ENCODE measurements at places on chromosomes 11 and 22.

GRCh38 chr22:27995801-27996528 lies 76.9 kb upstream of the PITPNB start:
- DNase-seq: no peak

GRCh38 chr11:22510741-22511140 lies 114.9 kb downstream of the FANCF start:
- DNase-seq: no peak

DNA sequence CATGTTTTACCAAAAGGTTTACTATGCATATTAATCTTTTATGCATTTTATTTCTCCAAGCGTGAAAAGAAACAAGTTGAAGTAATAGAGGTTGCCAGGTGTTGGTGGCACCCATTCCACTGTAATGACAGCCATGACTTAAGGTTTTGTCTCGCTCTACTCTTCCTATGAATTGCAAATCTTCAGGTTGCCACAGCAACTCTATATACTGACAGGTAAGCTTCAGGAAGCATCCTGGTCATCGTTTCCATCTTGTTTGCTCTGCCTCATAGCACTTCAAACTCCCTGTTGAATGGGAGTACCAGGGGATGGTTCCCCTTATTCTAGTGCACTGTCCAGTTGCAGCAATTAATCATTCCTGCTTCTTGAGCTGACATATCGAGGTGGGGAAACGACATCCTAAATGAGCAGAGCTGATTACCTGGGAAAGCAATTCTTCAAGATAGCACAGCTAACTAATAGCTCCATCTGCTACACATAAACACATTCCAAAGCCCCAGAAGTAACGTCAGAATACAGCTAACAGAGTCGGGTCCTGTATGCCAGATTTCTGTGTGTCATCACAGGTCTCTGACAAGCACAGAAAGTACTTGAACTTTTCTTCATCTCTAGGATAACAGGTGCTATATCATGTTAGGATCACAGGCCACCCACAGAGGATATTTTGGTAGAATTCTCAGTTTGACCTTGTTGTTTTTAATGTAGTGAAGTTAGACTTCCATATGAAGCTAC lies 80.3 kb downstream of the CADM1 start:
- DNase-seq: no peak

- no peak for DNase-seq
These were observed 195.0 kb upstream of the NECTIN1 start for GRCh38 chr11:119924017-119924416.

- DNase-seq: no peak
These were observed 205.9 kb downstream of the ST3GAL4 start for GRCh38 chr11:126561327-126561893.

DNA sequence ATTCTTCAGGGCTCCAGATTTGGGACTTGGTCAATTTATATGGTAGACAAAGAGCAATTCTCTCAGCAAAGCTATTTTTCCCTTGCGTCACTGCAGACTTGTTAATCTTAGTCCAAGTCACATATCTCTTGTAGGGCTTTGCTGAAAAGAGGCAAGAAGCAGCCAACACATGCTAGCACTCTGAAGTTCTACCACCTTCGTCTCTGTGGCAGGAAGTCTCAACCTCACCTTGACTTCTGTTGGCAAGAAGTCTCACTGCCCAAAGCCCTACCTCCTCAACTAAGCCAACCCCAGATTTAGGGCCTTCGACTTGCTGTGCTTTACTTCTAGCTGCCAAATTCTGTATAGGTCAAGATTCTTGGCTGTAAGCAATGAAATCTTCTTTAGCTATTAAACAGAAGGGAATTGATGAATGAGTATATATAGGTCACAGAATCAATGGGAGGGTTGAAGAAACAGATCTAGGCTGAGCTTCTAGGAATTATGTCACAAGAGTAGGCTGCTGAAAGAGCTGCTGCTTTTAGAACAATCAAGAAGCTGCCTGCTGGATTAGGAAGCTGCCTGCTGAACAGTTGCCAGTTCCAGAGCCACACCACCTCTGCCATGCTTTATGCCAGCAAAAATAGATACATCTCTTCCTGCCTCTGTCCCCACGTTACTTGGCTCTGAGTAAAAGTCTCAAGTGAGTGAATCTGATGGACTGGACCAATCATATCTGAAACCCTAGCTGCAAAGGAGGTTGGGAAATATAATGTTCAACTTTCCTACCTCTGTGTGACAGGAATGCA lies 17.6 kb upstream of the NCR3LG1 start:
- DNase-seq: no peak

DNA sequence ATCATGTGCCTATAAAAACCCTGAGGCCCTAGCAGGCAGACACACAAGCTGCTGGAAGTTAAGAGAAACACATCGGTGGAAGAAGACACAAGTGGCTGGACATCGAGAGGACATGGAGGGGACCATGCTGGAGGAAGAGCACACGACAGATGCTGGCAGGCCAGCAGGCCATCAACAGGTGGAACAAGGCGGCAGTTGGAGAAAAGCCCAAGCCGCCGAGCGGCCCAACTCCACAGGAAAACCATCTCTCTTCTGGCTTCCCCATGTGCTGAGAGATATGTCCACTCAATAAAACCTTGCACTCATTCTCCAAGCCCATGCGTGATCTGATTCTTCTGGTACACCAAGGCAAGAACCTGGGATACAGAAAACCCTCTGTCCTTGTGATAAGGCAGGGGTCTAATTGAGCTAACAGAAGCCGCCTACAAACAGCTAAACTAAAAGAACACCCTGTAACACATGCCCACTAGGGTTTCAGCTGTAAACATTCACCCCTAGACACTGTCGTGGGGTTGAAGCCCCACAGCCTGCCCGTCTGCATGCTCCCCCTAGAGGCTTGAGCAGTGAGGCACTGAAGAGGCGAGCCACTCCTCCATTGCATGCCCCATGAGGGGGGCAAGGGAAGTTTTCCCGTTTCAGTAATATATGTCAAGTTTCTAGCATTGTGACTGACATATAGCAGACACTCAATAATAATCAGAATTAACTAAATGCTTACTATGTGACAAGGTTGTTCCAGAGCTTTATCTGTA lies 39.0 kb upstream of the MMP20 start:
- DNase-seq: no peak

DNA sequence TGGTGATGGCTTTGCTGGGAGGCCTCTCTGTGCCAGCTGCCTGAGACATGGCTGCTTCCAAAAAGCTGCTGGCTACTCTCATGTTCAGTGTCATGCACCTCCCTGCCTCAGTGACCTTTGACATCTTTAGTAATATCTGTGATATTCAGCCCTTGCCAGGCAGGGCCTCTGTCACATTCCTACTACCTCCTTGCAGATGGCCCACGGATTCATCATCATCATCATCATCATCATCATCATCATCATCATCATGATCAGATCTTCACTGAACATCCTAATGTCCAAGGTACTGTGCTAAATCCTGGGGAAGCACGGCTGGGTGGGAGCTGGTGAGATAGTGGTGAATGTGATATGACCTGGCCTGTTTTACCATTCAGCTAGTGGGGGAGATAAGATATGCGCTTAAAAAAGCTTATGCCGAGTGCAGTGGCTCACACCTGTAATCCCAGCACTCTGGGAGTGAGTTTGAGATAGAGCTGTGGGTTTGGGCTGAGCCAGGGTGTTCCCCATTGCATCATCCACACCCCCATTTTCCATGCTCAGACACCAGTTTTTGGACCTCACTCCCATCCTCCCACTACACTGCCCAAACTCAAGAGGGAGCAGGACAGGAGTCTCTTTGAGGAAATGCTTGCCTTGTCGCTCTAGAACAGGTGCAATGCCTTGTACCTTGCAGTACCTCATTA lies 17.1 kb upstream of the TMPRSS13 start:
- no peak for DNase-seq

GRCh38 chr22:38353142-38353629 lies 36.0 kb upstream of the CSNK1E start:
- no peak for DNase-seq

- no peak for DNase-seq
These were observed at the start of gene CRYBB1 for GRCh38 chr22:26617271-26618199. TSS of gene CRYBB1 (minus strand) at chr22:26618027. CDS start at chr22:26616319, 1,708 bp downstream.

DNA sequence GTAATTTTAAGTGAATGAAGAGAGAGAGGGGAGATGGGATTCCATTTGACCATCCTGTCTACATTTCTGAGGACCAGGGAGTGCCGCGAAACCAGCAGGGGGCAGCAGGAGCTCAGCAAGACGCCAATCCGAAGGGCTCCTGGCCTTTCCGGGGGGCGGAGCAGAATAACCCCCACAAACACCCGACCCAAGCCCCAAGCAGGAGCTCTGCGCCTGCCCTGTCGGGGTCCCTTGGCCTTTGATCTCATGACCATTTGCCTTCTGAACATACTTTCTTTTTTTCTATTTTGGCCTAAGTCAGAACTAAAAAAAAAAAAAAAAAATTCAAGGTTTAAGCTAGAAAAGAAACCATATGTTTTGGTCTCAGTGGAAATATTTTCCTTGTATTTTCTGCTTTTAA lies 21.9 kb upstream of the SCN2B start:
- DNase-seq: no peak

GRCh38 chr11:85076535-85077330 lies 550.4 kb downstream of the DLG2 start:
- DNase-seq: no peak

- no peak for DNase-seq
These were observed 7.4 kb upstream of the ACRV1 start for GRCh38 chr11:125688066-125688465.

DNA sequence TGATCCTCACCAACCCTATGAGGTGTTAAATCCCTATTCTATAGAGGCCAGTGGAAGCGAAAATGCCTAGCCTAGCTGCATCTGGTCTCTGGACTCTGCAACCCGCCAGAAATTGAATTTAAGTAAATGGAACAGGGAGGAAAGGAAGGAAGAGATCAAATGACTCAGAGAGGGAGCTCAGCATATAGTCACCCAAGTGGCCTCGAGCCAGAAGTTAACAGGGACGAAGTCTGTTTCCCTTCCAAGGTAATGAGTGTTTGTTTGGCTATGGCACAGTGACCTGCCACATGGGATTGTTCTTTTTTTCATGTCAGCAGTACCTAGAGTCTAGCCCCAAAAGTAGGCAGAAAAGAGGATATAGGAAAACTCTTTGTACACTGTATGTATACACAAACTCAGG lies 66.3 kb downstream of the PAK1 start:
- peak; percentile 82 for DNase-seq

DNA sequence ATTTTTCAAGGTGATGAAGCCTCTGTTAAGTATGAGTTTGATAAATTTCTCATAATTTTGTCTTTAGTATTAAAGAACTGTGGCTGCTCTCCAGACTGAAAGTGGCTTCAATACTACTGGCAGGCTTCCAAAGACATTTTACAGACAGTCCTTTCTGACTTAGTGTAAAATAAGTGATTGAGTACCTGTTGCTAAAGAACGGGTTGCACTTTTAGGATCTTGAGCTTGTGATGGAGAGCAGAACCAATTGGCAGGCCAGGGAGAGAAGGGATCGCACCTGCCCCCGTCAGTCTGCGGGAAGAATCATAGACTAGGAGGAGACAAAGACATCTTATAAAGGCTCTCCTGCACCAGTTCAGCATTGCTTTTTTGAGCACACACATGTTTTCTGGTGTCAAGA lies 4.4 kb downstream of the NCAM1 start:
- DNase-seq: no peak

DNA sequence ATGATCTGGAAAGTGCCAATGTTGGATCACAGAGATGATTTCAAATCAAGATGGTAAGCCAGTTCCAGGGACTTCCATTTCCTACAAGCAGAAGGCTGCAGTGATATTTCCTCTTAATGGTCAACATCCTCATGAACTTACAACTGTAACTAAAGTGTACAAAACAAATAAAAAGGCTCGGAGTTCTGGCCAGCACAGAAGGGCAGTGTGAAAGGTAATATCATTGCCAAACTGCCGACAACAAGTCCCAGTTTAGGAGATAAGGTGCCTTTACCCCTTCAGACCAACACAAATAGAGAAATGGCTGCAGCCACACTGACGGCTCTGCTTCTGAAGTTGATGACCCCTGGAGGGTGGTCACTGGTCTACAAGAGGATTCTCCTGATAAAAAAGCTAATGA lies 91.1 kb downstream of the ETS1 start:
- DNase-seq: peak; percentile 61

Measured in LNCaP clone FGC (cell line).